ENCODE measurements at places on chromosomes 16 and 17. TPM values are rescaled to one million over a fixed set of nuclear protein-coding genes. Genes with fewer than 3 reads are reported as not detected.

CDYL2 gene
- total RNA-seq, result 3.2 TPM

DNAH17 gene
- 0.06 TPM for total RNA-seq

MGAT5B gene
- 0.12 TPM for total RNA-seq

GRAP gene
- 2.8 TPM for total RNA-seq

SLC47A1 gene
- total RNA-seq, result 2.1 TPM

CES5A gene
- not detected for total RNA-seq

KRT9 gene
- total RNA-seq, result not detected

KRT25 gene
- total RNA-seq, result not detected

MT1E gene
- total RNA-seq, result 72.7 TPM

MT1A gene
- 8.9 TPM for total RNA-seq

MT1G gene
- not detected for total RNA-seq

AKAP10 gene
- 23.1 TPM for total RNA-seq

COQ7 gene
- 33.5 TPM for total RNA-seq

TPSD1 gene
- not detected for total RNA-seq

ABCA10 gene
- total RNA-seq, result 11.6 TPM

ZNF423 gene
- total RNA-seq, result 22.2 TPM

HOXB1 gene
- not detected for total RNA-seq

CDRT15 gene
- not detected for total RNA-seq

HAS3 gene
- total RNA-seq, result 0.18 TPM

KRT20 gene
- not detected for total RNA-seq

IRX3 gene
- 9.4 TPM for total RNA-seq

GDPD3 gene
- total RNA-seq, result 3.7 TPM

DNASE1 gene
- 4.9 TPM for total RNA-seq

ACSF2 gene
- 112 TPM for total RNA-seq

CA5A gene
- total RNA-seq, result not detected

CDH3 gene
- total RNA-seq, result 0.29 TPM

KCNH4 gene
- total RNA-seq, result 0.06 TPM

FGF11 gene
- total RNA-seq, result 13.9 TPM

SPNS1 gene
- 16.1 TPM for total RNA-seq

CRYM gene
- total RNA-seq, result 113 TPM

C16orf96 gene
- total RNA-seq, result 0.09 TPM

CCL7 gene
- not detected for total RNA-seq

P2RX1 gene
- total RNA-seq, result 0.74 TPM

CCDC137 gene
- total RNA-seq, result 7.8 TPM

SHISA6 gene
- total RNA-seq, result not detected

KRT31 gene
- not detected for total RNA-seq

TEX19 gene
- not detected for total RNA-seq

TBC1D3E gene
- total RNA-seq, result not detected

TBC1D28 gene
- total RNA-seq, result not detected

C17orf100 gene
- total RNA-seq, result 0.54 TPM

CFAP52 gene
- not detected for total RNA-seq

CTF1 gene
- total RNA-seq, result 9.6 TPM

FBXO39 gene
- not detected for total RNA-seq

OSGIN1 gene
- 2.7 TPM for total RNA-seq

PRCD gene
- total RNA-seq, result 10.2 TPM

SNX20 gene
- 1.7 TPM for total RNA-seq

Measured in right cardiac atrium (tissue), 5 donors.